RWPE1 (cell line): ENCODE measurements at places on chromosomes 3 and 15.

- DNase-seq, result no peak
Measured at GRCh38 chr3:10361375-10361774, 40.5 kb upstream of the SEC13 start.

DNA sequence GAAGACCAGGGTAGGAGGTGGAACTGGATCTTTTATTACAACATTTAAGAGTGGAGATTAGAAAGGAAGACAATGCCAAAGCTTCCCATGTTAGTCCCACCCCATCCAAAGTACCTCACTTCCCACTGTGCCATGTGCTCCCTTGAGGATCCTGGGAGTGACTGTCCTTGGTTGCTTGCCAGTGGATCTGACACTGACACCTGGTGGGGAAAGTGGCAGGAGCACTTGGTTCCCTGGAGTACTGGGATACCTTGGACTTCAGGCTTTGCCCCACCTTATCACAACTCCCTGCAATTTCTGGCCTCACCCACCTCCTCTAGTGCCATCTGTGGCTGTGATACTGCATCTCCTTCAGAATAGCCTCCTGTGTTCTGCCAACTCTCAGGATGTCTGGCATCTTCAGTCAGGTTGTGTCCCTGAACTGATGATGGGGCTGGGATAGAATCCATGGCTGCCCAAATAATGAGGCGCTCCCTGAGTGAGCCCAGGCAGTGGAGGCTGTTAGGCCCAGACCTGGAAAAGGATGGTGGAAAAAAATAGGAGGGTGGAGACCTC lies 1.3 kb downstream of the ELL3 start:
- DNase-seq, result peak; percentile 66

GRCh38 chr15:72515591-72516389 lies 41.7 kb downstream of the ARIH1 start:
- no peak for DNase-seq

GRCh38 chr3:76873532-76874242 lies 166.2 kb upstream of the ROBO2 start:
- no peak for DNase-seq
